ENCODE measurements at places on chromosomes 4 and X. TPM values are rescaled to one million over a fixed set of nuclear protein-coding genes. Genes with fewer than 3 reads are reported as not detected.
A peak's percentile ranks its signal among the peaks of the same experiment; 100 is the strongest.

The SCFD2 gene
- polyA plus RNA-seq: 12.0 TPM

The SFRP2 gene
- polyA plus RNA-seq: 26.7 TPM

The CLDN34 gene
- not detected for polyA plus RNA-seq

The CXCL3 gene
- 0.30 TPM for polyA plus RNA-seq

The UCP1 gene
- polyA plus RNA-seq: not detected

The LDOC1 gene
- 68.4 TPM for polyA plus RNA-seq

The PTTG2 gene
- not detected for polyA plus RNA-seq

DNA sequence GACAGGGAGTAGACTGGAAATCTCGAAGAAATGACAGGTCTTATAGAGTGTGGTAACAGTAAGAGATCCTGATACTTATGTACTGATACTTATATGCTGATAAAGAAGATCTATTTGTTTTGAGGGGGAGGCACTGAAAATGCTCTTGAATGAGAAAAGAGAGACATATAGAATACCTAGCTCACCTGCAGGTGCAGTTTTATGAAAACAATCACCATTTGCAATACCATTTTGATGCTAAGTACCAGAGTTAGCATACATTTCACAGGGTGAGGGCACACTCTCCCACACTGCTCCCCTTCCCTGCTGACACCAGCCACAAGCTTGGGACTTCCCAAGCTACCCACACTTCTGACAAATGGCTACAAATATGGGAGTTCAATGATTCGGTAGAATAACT, 1490.1 kb upstream of the IGFBP7 start:
- no peak for DNase-seq

DNA sequence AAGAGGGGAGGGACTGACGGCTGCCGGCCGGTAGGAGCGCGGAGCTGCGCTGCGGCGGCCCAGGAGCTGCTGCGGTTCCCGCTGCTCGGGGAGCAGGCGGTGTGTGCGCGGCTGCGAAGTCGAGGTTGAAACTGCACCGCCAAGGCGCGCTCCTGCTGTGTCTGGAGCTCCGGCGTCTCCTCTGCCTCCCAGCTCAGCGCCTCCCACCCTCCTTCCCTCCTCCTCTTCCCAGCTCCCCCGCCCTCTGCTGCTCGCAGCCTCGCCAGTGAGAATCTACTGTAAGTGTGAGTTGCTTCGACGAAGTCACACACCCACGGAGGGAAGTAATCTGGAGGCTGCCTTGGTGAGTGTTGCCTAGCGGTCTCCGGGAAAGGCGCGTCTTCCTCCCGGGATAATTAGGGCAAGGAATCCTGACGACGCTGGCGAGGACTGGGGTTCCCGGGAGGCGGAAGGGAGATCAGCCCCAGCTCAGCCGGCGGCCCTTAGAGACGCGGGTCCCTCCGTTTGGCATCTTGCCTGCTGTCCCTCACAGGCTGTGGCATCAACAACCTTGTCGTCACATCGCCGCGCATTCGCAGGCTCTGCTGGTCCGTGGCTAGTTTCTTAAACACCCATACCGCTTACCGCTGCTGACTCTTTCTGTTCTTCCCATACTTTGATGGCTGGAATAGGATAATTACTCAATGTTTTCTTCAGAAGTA, at the start of gene EPHA5:
TSS of gene EPHA5 (minus strand) at position 159 of the 701 bp plus-strand sequence. CDS start 747 bp downstream, outside the sequence.
- DNase-seq: peak; percentile 56

GRCh38 chr4:1290165-1290977, 680 bp downstream of the MAEA start:
- DNase-seq: no peak

- DNase-seq: no peak
These were observed 367.8 kb upstream of the SLC7A11 start for GRCh38 chr4:138609943-138610350.

GRCh38 chr4:37188100-37188499, 56.4 kb upstream of the NWD2 start:
- DNase-seq: no peak

GRCh38 chrX:153609917-153610835, 11.2 kb upstream of the CCNQ start:
- DNase-seq: peak; percentile 67

- DNase-seq: no peak
These were observed 390.8 kb upstream of the BOD1L1 start for GRCh38 chr4:14018191-14018853.

DNA sequence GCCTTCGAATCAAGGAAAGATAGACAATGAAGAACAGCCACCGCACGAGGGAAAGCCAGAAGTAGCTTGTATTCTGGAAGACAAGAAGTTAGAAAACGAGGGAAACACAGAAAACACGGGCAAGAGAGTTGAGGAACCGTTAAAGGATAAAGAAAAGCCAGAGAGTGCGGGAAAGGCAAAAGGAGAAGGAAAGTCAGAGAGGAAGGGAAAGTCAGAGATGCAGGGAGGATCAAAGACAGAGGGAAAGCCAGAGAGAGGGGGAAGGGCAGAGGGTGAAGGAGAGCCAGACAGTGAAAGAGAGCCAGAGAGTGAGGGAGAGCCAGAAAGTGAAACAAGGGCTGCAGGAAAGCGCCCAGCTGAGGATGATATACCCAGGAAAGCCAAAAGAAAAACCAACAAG, 1.4 kb downstream of the TCEAL2 start:
- no peak for DNase-seq

DNA sequence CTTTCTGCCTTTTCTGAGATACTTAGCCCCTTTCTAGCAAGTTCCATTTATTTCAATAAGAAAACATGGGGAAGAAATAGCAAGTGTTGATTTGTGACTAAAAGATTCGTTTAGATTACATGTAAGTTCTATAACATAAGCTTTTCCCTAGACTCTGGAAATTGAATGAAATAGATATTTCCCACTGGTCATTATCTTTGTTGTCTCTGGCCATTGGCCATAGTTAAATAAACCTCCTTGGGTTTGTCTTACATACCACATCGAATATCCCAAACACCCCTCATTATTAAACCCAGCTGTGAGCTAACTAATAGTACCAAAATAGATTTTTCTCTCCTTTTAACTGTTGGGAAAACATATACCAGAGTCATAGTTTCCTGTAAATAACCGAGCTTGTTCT, 534.8 kb downstream of the IQCM start:
- DNase-seq: no peak

- DNase-seq: no peak
These were observed 2.2 kb upstream of the CFI start for GRCh38 chr4:109803924-109804571.

GRCh38 chrX:78754917-78755316, 7.4 kb downstream of the LPAR4 start:
- no peak for DNase-seq

DNA sequence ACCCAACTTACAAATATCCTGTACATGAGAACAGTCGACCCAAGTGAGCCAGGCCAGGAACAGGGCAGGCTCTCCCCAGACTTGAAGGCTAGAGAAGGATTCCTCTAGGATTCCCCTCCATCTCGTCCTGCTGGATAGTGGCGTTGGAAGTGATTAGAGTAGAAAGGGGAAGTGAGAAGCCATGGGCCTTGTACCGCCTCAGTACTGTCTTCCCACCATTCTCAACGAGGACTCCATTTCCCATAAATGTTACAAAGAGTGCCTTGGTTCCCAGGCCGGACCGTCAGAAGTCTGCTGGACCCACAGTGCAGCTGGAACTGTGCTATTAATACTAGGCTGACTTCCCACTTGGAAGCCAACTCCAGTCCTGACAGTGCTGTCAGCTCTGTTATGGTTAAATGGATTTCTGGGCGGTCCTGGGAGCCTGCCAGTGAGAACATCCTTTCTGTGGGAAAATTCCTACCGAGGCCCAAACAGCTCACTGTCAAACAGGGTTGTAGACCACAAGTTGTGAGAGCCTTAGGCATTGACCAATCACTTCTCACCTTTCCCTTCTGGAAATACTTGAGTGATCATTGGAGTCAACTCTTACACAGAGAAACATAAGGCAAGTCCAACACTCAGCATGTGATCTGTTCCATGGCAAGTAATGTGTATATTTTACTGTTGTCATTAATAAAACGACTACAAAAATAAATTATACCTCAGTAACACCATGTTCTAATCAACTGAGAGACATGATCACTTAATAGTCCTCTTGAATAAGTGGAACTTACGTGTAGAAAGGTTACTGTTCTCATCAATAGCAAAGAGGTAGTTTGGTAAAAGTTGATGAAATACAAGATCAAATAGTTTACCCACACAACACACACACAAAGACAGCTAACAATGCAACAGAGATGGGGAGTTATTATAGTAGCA, 58.4 kb downstream of the AMELX start:
- no peak for DNase-seq

DNA sequence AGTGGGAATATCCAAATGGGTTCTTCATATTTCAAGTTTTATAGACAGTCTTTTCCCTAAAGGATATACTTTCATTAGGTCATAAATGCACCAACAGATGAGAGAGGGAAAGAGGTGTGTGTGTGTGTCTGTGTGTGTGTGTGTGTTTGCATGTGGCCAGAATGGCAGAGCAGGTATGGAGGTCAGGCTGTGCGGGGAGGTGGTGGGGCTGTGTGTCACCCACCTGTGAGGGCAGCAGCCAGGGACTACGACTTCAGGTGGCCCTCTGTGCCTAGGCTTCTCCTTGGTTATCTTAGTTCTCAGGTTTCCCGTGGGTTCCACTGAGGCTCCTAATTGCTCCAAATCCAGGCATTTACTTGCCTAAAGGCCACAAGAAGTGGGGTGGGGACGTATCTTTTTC, 14.6 kb downstream of the HAND2 start:
- DNase-seq: no peak

DNA sequence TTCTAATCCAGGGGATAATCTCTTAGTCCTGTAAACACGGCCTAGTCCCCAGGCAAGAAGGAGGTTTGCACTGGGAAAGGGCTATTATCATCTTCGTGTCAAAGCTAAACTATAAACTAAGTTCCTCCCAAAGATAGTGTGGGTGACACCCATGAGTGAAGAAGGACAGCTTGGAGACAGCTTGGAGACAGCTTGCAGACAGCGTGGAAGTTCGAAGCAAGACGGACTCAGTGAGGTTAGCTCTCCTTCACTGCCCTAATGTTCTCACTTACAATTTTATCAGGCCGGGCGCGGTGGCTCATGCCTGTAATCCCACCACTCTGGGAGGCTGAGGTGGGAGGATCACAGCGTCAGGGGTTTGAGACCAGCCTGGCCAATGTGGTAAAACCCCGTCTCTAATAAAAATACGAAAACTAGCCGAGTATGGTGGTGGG, 19.2 kb upstream of the PLCXD1 start:
- no peak for DNase-seq

- no peak for DNase-seq
These were observed 272.5 kb downstream of the SHOX start for GRCh38 chrX:903116-903515.

- no peak for DNase-seq
These were observed 580.8 kb upstream of the TENM3 start for GRCh38 chr4:181662383-181662782.

- peak; percentile 15 for DNase-seq
These were observed 325.9 kb downstream of the NR3C2 start for GRCh38 chr4:148116264-148116663.

DNA sequence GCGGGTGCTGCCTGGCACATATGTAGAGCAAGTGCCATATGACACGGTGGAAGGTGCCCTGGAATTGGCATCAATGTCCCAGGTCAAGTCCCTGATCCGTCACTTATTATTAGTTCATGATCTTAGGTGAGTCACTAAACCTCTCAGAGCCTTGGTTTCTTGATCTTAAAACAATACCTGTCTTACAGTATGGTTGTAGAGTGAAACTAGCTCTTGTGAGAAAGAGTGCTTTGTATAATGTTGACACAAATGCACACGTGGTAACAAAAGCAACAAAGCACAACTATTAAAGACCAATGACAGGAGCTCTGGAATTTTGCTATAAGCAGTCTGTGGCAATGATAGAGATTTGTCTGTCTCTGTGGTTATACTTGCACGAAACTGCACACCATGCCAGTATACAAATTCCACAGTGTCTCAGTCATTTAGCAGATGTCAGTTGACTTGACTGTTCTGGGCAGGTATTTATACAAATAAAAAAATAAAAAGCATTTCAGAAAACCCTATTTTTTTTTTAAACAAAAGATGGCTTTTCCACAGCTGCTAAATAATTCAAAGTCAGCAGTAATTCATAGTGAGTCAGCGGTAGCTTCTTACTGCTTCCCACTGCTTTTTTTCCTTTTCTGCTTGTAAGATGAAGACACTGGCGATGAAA, 19.7 kb upstream of the ACSL1 start:
- no peak for DNase-seq

DNA sequence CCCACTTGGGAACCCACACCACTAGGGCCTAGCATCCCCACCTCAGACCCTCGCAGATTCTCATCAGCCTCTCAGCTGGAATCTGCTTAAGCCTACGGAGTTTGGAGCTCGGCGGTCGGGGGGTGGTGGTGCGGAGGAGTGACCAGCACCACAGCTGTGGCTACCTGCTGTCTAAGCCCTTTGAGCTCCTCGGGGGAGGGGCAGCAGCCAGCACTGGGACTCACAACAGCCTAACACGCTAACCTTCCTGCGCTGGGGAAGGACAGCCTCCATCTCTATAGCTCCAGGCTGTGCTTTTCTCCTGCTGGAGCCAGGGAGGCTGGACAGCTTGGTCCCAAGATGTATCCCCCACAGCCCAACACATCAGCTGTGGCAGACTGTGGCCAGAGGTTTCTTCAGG, 281.5 kb downstream of the USP46 start:
- no peak for DNase-seq

- no peak for DNase-seq
These were observed 46.7 kb downstream of the FGF16 start for GRCh38 chrX:77493677-77494553.

DNA sequence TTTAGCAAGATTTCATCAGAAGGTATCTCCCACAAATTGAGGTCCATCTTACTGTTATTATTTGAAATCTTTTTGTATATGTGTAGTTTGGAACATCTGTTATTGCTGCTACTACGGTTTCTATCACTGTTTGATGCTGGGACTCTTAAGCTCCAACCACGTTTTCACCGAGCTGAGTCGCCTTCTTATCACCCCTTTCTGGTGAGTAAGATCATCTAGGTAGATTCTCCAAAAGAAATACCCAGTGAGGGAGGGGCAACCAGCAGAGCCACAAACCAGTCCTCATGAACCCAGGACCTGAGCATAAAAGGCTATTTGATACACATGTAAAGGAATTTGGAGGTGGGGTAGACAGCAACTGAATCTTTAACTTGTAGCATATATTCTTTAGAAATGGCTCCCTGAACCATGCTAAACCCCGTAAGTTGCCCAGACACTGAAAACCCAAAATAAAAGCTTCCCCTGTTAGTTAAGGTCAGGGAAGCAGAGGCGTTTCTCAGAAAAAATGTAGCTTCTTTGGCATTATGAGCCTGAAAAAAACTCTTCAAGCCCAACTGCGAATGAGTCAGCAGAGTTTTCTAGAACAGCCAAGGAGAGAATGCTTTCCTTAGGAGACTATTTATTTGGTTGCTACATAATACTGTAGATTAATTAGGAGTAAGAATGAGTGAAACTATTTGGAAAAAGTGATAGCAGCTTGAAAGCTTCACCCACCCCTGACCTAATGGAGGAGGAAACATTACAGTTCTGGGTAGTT, 53.8 kb upstream of the ATXN3L start:
- no peak for DNase-seq
